Effector memory CD8-positive, alpha-beta T cell (primary cell): ENCODE measurements at places on chromosomes 5 and 9.

- H3K36me3 ChIP-seq = no peaks in the 10 kb centered on the region
- no peak overlapping the region for H3K4me3 ChIP-seq
- no peaks in the 10 kb centered on the region for H3K4me1 ChIP-seq
- H3K27me3 ChIP-seq = no peaks in the 10 kb centered on the region
These were observed 397.8 kb downstream of the ARRDC3 start for GRCh38 chr5:90985341-90985740.

DNA sequence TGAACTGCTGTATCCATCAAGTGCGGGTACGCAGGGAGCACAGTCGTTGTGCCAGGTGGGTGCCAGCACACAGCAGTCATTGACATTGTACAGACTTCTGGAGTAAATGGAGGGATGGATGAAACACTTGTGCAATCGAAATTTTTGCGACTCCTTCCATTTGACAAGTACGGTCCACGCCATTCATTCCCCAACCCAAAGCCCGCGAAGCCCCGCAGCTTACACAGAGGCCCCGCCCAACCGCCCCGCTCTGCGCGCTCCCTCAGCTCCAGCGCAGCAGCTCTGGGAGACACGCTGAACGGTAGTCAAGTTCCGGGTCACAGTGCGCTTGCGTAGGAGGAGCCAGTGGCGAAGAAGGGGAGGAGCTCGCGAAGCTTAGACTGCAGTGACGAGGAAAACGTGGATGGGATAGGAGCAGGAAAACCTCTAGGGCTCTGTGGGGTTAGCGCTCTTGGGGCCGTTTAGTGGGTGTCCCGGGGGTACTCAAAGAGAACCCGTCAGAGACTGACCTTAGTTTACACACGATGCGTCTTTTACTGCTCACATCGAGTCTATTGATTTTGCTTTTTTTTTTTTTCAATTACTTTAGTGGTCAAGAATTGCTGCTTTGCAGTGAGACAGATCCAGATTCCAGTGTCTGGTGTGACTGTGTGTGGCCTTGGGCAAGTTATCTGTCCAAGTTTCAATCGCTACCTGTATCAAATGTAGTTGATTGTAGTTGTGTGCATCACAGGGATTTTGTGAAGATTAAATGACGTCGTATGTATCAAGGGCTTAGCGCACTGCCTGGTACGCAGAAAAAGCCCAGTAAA, 15.3 kb upstream of the MSANTD3 start:
- H3K4me1 ChIP-seq = peaks cover 9% of the 10 kb centered on the region
- peaks cover 35% of the 10 kb centered on the region for H3K27me3 ChIP-seq
- peak overlapping the region; percentile 88 for H3K4me3 ChIP-seq
- peak overlapping the region; percentile 1 for H3K27ac ChIP-seq
- DNase-seq = peak; percentile 77
- H3K36me3 ChIP-seq = no peaks in the 10 kb centered on the region

- H3K27me3 ChIP-seq = peaks cover 75% of the 10 kb centered on the region
- no peak overlapping the region for H3K27ac ChIP-seq
- DNase-seq = no peak
- H3K36me3 ChIP-seq = no peaks in the 10 kb centered on the region
These were observed 25.3 kb downstream of the NTNG2 start for GRCh38 chr9:132187121-132187620.

- no peaks in the 10 kb centered on the region for H3K4me1 ChIP-seq
- DNase-seq = no peak
- no peak overlapping the region for H3K4me3 ChIP-seq
- H3K27me3 ChIP-seq = peaks cover 36% of the 10 kb centered on the region
- H3K27ac ChIP-seq = no peak overlapping the region
These were observed 205.5 kb downstream of the SLIT3 start for GRCh38 chr5:169095410-169095960.
